ENCODE measurements at places on chromosomes 1 and 21. TPM values are rescaled to one million over a fixed set of nuclear protein-coding genes. Genes with fewer than 3 reads are reported as not detected.

The PRAMEF17 gene
- not detected for total RNA-seq

The SEMA4A gene
- 0.28 TPM for total RNA-seq

The TMOD4 gene
- not detected for total RNA-seq

The ADAMTS5 gene
- total RNA-seq = 1.1 TPM

DNA sequence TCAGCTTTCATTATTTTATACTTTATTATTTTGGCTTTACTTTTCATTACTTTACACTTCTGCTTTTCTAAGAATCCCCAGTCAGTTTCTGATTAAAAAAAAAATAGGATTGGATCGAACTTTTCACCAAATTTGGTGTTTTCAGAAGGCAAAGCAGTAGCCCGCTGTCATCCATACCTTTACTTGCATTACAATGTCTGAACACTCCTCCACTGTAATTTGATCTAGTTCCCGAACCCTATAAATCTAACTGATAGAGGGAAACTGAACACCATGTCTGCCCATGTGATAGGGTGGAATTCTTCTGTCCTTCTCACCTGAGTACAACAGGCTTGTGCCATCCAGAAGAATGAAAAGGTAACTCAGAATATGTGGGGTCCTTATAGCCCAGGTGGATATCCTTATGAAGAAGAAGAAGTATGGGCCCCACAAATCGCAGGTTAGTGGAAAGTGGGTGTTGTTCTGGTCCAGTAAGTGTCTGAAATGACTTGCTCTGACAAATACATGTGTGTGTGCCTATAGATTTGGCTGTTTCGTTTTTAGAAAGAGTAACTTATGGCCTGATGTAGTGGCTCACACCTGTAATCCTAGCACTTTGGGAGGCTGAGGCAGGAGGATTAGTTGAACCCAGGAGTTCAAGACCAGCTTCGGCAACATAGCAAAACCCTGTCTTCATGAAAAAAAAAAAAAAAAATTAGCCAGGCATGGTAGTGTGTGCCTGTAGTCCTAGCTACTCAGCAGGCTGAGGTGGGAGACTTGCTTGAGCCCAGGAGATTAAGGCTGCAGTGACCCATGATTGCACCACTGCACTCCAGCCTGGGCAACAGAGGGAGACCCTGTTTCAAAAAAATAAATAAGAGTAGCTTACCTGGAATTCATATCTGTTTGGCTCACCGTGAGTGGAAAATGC lies 26.6 kb upstream of the CDC14A start:
- DNase-seq = no peak

GRCh38 chr1:55213885-55214211 lies 1.3 kb downstream of the USP24 start:
- DNase-seq = no peak

DNA sequence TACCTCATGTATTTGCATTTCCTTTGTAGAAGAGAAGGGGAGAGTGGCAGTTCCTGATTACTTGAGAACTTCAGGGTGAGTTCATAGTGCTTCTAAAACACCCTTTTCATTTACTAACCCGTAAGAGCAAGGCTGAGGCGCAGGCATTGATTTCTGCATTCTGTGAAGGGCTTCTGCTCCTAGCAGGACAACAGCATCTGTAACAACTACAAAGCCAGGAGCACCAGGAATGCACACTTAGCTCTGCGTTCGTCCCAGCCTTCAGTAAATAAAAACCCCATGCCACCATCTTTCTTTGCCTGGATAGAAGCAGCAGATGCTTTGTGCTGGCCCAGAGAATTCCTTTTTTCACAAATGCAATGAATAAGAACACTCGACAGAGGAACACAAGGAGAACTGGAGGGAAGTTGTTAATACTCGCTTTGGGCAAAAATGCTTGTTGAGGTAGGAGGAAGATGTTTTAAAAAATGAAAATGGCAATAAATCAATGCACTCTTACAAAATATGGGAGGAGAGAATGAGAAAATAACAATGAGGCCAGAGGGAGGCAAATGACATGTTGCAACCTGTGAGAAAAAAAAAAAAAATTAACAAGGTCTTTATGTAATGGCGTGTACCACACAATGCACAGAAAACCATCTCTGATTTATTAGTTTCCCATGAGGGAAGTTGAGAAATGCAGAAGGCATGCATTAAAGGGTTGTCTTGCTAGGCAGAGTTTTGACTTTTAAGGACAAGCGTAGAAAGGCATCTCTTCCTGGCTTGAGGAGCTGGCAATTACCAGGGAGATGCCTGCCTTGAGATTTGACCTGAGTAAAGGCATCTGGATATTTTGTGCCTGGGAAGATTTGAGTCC lies 418.8 kb downstream of the DISC1 start:
- no peak for DNase-seq

DNA sequence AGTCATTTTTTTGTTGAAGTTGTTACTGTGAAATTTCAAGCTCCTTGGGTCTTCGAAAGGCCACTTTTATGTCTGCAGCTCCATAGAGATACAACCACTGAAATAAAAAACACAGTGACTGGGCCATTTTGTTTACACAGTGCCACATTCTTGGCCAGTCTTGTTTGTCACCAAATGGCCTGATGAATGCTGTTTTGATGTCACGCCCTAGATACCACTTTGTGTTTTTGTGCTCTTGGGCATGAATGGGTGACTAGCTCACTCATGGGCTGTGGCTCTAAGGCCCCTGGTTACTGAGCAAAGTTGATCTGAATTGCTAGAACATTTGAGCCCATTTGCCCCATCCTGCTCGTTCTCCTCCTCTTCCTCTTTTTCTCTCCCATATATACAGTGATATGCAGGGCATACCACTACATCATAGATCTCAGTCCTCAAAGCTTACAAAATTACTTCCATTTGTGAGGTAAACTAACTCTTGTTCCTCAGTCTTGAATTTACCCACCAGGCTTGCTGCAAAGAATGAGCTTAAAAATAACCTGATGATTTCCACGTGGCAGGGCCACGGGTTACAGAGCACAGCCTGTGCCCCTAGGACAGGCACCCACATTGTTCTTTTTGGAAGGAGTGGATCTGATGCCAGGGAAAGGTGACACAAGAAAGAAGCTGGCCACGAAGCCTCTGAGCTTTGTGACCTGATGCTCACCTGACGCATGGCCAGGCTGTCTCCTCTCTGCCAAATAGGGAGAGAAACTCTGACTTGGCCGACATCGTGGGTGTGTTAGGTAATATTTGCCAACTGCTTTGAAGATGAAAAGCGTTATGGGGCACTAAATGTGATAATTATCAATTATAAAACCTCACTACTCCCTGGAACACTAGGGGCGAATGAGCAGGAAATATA lies 92.4 kb downstream of the RUNX1 start:
- DNase-seq = no peak

GRCh38 chr1:197768014-197768805 lies 7.1 kb downstream of the DENND1B start:
- DNase-seq = no peak

DNA sequence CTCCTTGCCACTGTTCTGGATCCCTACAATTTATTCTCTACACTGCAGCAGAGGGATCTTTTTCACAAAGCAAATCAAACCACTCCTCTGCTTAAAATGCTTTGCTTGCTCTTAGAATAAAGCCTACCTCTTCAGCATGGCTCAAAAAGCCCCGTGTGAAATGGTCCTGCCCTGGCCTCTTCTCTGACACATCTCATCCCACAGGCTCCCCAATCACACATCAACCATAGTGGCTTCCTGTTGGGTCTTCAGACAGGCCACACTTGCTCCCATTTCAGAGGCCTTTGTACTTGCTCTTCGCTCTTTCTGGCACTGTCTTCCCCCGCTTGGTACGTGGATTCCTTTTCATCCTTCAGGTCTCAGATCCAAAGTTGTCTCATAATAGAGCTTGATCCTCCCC lies 44.3 kb upstream of the PLXNA2 start:
- no peak for DNase-seq

DNA sequence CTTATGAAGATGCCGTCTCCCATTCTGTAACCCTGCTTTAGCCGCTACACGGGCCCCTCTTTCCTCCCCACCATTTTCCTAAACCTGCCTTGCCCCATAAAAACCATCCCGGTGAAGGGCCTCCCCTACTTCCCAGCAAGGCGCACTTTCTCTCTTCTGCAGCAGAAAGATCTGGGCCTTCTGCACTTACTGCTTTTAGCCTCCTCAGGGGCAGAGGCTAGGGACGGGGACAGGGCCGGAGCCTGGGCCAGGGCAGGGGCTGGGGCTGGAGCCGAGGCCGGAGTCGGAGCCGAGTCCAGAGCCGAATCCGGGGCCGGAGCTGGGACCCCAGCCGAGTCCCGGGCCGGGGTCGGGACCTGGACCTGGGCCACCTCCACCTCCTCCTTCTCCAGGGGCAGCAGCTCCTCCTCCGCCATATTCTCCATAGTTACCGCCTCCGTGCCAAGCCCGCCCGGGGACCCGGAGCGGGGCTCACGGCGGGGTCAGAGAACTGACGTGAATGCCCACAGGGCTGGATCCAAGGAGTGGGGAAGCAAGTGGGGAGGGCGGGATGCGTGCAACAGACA lies 382 bp downstream of the TRMT1L start:
- DNase-seq = no peak

- no peak for DNase-seq
These were observed 4.5 kb downstream of the TBX15 start for GRCh38 chr1:118983558-118984041.

DNA sequence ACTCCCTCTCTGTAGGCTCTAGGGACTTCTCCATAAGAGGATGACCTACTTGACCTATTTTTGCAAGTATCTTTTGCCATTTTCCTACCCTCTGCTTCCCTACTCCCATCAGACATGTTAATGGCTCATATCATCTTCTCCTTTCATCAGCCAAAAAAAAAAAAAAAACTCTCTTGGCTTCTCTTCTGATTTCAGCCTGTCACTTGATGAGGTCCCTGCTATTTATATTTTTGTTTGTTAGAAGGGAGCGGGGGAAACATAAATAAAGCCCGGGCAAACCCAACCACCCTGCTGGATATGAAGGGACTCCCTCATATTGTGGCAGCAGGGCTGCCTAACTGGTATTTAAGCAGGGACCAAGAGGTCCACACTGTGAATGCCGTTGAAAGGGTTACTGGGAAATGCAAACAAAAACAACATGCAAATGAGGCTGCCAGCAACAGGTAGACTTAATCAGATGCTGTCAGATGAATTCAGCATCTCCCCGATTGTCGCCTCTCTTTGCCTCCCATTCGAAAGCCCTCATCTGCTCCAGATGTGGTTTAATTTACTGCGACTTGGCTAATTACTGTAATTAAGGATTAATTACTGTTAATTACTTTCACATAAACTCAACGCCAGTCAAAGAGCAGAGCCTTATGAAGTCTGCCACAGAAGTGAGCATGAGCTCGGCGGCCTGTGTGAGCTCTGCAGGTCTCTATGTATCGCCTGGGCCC lies 172.3 kb downstream of the PBX1 start:
- no peak for DNase-seq

- peak; percentile 95 for DNase-seq
These were observed 744 bp upstream of the WDR26 start for GRCh38 chr1:224435318-224435763.
